MG63 (cell line): ENCODE measurements at places on chromosomes 11 and 22.

GRCh38 chr22:50209893-50210292, 9.1 kb downstream of the SELENOO start:
- DNase-seq, result no peak

DNA sequence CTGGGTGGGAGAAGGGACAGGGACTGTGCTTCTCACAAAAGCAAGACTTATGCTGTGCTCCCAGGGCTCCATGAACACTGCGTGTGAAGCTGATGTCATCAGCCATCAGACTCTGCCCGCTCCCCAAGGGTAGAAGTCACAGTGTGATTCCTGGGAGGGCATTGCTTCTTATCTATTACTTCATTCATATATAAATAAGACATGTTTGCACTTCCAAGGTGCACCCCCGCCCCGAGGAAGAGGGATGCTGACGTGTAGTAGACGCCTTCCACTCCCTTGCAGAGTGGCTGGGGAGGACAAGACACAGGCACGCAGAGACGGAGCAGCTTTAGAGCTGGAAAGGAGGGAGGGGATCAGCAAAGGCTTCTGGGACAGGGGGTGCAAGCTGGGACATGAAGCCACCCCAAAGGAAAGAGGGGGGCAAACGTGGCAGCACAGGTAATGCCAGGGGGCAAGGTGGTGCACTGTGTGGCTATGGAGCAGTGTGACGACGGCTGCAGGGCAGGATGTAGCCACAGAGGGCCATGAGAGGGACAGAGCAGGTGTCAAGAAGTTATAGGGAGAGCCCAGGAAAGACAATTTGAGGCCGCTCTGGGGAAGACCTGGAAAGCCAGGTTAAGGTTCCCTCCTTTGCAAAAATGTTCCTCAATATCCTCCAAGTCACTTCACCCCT, 558.5 kb downstream of the MN1 start:
- DNase-seq, result no peak

DNA sequence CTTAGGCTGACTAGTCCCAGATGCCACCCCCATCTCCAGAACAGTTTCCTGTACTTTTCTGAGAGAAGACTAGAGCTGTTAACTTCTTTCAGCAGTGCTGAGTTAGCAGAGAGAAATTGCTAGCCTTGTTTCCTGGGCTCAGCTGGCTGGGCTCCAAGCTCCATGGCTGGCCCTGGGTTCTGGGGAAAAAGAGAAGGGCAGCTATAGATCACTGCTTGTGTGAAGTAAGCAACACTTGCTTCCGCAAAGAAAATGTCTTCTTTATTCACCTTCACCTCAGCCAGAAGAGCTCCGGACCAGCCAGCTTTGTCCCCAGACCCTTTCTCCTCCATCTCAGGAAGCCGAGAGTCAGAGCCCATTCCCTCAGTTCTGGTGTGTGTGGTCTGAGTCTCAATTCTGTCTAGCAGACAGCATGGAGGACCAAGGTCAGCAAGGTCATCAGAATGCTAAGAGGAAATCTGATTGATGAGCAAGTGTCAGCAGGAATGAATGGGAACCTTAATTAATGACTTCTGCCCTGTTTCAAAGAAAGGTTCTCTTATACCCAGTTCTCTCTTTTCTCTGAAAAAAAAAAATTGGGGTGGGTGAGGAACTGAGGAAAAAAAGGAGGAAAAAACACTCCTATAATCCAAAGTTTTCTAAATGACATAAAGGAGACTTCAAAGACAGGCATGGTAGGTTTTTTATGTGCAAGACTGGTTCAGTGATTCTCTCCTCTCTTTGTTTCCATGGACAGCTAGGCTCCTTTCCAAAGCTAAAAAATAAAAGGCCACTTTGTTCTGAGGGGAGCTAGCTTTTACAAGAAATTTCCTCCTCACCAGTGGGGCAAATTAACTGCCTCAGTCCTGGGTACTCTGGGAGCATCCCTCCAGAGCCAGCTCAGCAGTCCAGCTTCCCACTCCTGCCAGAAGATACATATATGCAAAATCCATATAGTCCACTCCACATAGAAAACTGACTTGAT, 63.6 kb upstream of the FAM181B start:
- DNase-seq, result no peak

- no peak for DNase-seq
These were observed 157.6 kb downstream of the BLID start for GRCh38 chr11:121958323-121958970.

DNA sequence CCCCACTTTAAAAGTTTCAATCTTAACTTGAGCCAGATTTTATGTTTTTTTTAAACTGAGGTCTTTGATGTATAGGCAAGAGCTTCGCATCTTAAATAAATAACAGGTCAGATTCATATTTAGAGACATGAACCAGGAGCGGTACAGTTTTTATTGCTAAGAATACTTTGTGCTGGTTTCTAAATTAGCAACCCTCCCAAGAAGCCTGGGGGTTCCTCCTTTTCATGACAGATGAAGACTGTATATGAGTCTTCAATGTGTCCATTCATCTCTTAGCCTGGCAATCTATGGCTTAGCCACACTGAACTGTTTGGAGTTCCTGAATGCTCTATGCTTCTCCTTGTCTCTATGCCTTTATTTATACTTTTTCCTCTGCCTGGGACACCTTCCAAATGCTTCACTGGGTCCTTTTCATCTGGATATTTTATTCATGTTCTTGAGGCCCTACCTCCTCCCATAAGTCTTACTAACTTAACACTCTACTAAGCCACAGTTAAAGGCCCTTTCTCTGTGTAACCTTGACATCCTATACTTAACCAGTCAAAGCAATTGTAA, 338.6 kb downstream of the INSC start:
- DNase-seq, result no peak

DNA sequence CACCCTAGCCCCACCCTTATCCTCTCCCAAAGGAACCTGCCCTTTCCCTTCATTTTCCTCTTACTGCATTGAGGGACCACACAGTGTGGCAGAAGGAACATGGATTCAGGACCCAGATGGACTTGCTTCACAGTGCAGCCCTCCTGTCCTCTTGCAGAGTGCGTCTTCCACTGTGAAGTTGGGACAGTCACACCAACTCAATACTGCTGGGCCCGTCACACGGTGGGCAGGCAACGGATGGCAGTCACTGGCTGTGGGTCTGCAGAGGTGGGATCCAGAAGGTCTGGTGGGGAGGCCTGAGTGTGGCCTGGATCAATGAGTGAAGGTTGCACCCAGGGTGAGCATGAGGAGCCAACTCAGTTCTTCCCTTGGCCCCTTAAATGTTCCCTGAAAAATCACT, 129.9 kb upstream of the B3GAT1 start:
- DNase-seq, result no peak

GRCh38 chr11:114174712-114175495, 115.4 kb downstream of the ZBTB16 start:
- no peak for DNase-seq

- peak; percentile 52 for DNase-seq
These were observed 619 bp downstream of the LRRC75B start for GRCh38 chr22:24592058-24592850.

DNA sequence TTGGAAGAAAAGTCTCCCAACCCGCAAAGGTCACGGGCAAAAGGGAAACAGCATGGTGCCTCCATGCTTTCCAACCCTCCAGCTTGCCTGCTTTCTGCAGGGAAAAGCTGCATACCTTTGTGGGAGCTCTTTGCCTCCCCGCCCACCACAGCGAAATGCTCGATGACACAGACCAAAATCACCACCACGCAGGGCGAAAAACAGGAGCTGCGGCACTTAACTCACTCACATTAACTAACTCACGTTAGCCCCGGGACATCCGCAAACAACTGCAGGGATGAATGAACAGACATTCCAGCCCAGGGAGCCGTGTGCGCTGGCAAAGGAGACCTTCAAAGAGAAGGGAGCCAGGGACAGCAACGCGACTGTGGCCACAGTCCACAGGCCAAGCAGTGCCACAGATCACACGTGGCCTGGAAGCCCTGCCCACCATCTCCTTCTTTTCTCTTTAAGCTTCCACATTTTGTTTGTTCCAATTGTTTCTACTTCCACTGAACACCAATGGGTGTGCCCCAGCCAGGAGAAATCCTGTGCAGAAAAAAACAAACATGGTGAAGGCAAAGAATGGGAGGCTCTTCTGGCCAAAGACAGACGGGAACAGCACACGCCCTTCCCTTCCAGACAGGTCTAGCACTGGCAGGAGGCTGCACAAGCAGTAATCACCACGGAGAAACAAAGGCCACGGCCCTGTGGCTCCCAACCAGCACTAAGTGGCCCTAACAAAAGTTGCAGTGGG, 39.3 kb downstream of the DUSP8 start:
- DNase-seq, result peak; percentile 45

- no peak for DNase-seq
These were observed 2.2 kb upstream of the HDAC10 start for GRCh38 chr22:50253046-50253915.

- peak; percentile 12 for DNase-seq
These were observed 2.0 kb downstream of the KCNJ11 start for GRCh38 chr11:17386331-17387084.

- no peak for DNase-seq
These were observed 375.9 kb downstream of the LUZP2 start for GRCh38 chr11:24872651-24873311.

- no peak for DNase-seq
These were observed 68.0 kb downstream of the OR5AK2 start for GRCh38 chr11:57056735-57057134.

- no peak for DNase-seq
These were observed 26.8 kb downstream of the MYH9 start for GRCh38 chr22:36360871-36361383.

- peak; percentile 83 for DNase-seq
These were observed 4.6 kb downstream of the ETS1 start for GRCh38 chr11:128582496-128583366.
